ENCODE measurements at places on chromosomes 6 and 20. TPM values are rescaled to one million over a fixed set of nuclear protein-coding genes. Genes with fewer than 3 reads are reported as not detected.

Gene ZBTB22
- total RNA-seq, result 3.4 TPM

Gene APCDD1L
- not detected for total RNA-seq

Gene ANGPT4
- not detected for total RNA-seq

Gene MCHR2
- total RNA-seq, result not detected

Gene GRM1
- 0.02 TPM for total RNA-seq

Gene CLDN20
- not detected for total RNA-seq

Gene FAM217A
- total RNA-seq, result not detected

Gene BCAS1
- 0.37 TPM for total RNA-seq

Gene MLN
- total RNA-seq, result not detected

Gene AIF1
- total RNA-seq, result not detected

Gene ALDH8A1
- 0.11 TPM for total RNA-seq

Gene CNBD2
- 5.6 TPM for total RNA-seq

Gene WFDC10B
- total RNA-seq, result not detected

Gene LCA5
- 0.84 TPM for total RNA-seq

Gene HLA-DPA1
- not detected for total RNA-seq

Gene MAS1
- total RNA-seq, result not detected
